ENCODE measurements at places on chromosomes 6 and 20. TPM values are rescaled to one million over a fixed set of nuclear protein-coding genes. Genes with fewer than 3 reads are reported as not detected.
A peak's percentile ranks its signal among the peaks of the same experiment; 100 is the strongest.

Gene PDSS2
- total RNA-seq, result 35.7 TPM

Gene HS3ST5
- total RNA-seq, result 0.05 TPM

Gene SLC22A3
- 2.1 TPM for total RNA-seq

Gene PDE10A
- total RNA-seq, result 3.4 TPM

Gene AKIRIN2
- total RNA-seq, result 48.3 TPM

- no peak for DNase-seq
These were observed 43.6 kb downstream of the FBXL4 start for GRCh38 chr6:98904096-98904495.

DNA sequence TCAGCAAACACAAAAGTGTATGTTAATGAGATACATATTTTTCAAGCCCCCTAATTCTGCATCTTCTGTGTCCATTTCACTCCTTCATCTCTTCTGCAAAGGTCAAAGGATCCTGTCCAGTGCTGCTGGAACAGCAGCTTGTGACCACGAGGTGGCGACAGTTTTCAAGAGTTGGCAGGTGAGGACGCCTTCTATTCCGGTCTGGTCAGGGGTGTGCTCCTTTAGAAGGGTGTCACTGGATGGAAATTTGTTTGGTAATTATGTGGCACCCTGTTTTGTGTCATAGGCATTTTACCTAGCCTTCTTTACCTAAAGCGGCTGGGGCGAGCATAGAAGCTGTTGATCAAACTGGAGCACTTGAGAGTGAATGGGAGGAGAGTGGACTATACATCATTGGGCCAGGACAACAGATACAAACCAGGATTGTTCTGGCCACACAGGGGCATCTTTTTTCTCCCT, 32.9 kb upstream of the ERVFRD-1 start:
- peak; percentile 85 for DNase-seq

DNA sequence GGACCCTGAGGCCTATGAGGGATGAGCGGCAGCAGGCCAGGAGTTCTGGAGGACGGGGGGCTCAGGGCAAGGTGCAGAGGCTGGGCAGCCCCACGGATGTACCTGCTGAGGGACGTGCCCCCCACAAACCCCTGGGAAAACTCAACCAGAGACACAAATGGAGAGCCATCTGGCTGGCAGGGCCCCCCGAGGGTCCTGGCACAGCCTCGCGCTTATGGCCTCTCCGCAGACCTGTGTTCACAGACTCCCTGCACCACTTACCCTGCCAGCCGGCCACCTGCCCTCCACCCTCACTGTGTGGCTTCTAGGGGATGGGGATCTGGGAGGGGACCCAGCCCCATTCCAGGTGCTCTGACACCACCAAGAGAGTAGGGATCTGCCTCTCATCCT, 3.4 kb upstream of the ZBTB46 start:
- DNase-seq, result no peak

DNA sequence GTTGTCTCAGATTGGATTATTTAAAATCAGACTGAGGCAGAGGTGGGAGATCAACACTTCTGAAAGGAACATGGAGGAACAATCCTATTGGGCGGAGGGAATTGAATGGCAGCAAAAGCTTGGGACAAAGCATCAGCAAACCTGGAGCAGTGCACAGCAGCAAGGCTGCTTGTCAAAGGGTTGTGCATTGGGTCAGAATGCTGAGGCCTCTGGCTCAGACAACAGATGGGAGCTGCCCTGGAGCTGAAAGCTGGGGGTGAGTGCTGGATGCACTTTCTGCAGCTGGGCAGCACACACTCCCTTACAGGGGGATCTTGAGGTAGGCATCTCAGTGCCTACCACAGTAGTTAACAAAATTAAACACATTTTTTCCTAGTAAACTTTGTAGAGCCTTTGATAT, 634.4 kb upstream of the MMS22L start:
- DNase-seq, result no peak

GRCh38 chr6:7543789-7544424, 2.4 kb downstream of the DSP start:
- no peak for DNase-seq

DNA sequence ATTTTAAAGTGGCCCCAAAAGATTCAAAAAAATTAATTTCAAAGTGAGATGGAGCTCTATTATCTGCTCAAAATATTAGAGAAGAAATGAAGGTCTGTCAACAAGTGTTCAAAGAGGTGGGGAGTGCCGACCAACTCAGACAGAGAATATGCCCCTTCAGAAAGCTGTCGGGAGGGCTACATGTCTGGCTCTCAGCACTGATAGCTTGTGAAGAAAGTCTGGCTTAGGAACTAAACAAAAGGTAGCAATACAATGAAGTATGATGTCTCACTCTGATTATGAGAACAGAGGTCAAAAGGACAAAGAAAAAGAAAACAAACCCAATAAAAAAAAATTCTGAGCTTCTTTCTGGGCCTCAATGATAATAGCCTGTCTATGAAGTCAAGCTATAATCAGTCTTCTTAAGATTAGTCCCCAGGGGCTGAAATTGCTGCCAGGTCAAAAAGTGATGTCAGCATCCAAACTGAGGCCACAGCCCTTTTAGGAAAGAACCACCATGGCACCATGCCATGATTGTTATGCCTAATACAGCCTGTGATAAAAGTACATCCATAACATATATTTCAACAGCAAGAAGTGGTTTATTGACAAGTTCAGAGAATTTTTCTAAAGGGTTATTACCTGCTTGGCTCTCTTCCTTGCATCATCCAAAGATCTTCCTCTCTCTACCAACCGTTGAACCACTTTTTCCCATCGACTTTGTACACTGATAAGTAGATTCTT, 150.9 kb downstream of the DST start:
- no peak for DNase-seq

DNA sequence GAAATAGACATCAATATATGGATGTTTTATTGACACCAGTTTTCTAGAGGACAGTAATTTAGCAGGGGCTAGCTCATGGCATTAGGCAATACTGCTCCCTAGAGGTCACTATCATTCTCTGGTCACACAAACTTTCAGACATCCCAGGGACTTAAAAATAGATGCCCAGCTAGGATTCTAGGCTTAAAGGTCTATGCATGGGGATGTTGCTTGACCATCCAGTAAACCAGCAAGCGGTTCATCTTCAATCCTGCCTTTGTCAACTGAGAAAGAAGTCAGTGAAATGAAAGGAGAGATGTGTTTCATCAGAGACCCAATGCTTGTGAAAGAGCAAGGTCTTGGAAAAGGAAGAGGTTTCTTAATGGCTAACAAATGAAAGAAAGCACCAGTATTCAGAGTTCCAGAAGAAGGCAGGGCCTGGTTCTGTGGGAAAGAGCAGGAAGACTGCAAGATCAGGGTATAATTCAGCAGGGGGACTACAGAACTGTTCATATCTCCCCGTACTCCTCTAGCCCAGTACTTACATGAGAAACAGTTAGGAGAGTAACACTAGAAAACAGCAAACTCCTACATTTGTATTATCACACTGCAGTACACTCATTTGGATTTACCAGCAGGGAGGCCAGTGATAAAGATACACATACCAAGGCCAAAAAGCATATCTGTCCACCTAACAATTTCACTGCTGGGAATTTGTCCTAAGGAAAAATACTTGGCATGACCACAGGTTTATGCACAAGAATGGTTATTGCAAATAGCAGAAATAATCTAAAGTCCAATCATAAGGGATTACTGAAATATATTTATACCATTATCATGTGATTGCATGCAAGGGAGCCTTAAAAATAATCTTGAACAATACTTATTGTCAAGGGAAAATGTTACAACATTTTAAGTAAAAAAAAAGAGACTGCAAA, 151.4 kb upstream of the LAMA2 start:
- DNase-seq, result no peak

GRCh38 chr6:156889469-156889868, 112.3 kb downstream of the ARID1B start:
- no peak for DNase-seq

- DNase-seq, result no peak
These were observed 59.1 kb downstream of the ADGRF1 start for GRCh38 chr6:46983007-46983411.

GRCh38 chr6:151773382-151773781, 34.1 kb upstream of the ESR1 start:
- no peak for DNase-seq

All from colonic mucosa (tissue), 4 donors.